Ovary (tissue), 10 donors: ENCODE measurements at places on chromosomes 4 and X.

DNA sequence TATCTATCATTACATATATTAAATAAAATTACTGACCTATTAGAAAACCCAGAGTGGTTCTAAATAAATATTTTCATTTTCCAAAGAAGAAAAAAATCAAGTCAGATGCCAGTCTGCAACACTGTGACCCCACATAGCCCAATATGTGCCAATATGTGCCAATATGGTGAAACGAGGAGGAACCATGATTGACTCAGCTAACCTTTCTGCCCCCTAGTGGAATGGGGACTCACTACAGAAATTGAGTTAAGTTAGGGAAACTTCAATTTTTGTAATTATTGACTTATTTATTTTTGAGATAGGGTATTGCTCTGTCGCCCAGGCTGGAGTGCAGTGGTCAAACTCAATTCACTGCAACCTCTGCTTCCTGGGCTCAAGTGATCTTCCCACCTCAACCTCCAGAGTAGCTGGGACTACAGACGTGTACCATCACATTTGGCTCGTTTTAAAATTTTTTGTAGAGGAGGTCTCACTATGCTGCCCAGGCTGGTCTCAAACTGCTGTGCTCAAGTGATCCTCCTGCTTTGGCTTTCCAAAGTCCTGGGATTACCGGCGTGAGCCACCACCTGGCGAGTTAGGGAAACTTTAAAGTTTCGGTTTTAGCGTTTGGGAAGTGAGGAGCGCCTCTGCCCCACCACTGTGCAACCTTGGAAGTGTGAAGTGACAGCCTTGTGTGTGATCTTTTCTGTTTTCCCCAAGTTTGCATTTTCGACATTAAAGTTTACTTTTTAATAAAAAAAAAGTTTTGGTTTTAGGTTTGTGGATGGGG lies 116.8 kb upstream of the SHISA3 start:
- H3K27ac ChIP-seq: no peak overlapping the region
- H3K27me3 ChIP-seq: no peaks in the 10 kb centered on the region
- no peak overlapping the region for H3K4me3 ChIP-seq
- no peaks in the 10 kb centered on the region for H3K36me3 ChIP-seq
- DNase-seq: no peak

- no peak overlapping the region for H3K27ac ChIP-seq
- no peaks in the 10 kb centered on the region for H3K36me3 ChIP-seq
- H3K4me3 ChIP-seq: no peak overlapping the region
- H3K4me1 ChIP-seq: no peaks in the 10 kb centered on the region
- no peaks in the 10 kb centered on the region for H3K27me3 ChIP-seq
These were observed 243.8 kb downstream of the THOC2 start for GRCh38 chrX:123489011-123489410.

DNA sequence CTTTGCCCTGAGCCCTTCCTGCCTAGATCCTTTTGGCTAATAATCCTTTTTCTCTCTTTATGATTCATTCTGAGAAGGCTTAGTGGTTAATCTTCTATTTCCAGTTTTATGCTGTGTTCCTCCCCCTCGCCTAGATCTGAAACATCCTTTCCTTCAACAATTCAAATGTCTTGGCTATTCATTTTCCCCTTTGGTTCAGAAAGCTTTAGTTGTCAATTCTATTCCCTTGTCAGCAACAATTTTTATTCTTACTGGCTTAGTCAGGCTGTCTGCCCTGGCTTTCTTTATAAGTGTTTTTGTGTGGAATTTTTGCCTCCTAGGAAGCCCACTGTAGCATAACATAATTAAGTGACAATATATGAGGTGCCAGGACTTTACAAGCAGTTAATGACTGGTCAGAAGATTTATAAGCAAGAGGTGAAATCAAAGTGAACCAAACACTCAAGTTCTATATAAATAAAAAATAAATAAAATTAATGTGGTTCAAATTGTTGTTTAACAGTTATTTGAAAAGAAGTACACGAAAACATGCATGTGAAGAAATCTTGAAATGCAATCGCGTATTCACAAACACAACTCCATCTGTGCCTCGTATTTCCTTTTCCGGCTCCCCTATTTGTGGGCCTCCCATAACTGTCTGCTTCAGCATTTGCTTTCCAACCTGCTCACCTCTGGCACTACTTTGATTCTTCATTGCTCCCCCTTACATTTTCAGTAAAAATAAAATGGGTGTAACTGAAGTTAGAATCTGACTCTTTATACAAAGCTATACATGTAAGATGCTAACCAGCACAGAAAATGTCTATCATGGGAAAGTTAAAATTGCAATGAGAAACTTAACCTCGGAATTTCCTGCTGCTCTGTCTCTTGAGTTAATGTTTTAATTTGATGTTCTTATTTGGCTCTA lies 235.4 kb downstream of the SPRY1 start:
- no peak overlapping the region for H3K4me3 ChIP-seq
- DNase-seq: no peak
- no peaks in the 10 kb centered on the region for H3K36me3 ChIP-seq
- H3K4me1 ChIP-seq: no peaks in the 10 kb centered on the region
- no peak overlapping the region for H3K27ac ChIP-seq
- H3K27me3 ChIP-seq: no peaks in the 10 kb centered on the region

DNA sequence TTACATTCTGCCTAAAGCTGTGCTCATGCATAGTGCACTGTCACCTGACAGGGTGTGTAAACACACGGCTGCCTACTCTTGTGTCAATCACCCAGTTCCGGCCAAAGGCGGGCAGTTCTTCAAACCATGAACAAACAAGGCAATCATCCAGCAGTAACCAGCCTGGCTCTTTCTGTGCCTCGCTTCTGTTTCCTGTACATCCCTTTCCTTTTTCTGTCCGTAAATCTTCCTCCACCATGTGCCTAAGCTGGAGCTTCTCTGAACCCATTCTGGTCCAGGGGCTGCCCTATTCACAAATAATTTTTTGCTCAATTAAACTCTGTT lies 60.8 kb upstream of the CBR4 start:
- DNase-seq: no peak
- H3K4me1 ChIP-seq: peaks cover 3% of the 10 kb centered on the region
- peak overlapping the region; percentile 45 for H3K27ac ChIP-seq
- no peaks in the 10 kb centered on the region for H3K27me3 ChIP-seq
- H3K4me3 ChIP-seq: no peak overlapping the region

- H3K4me3 ChIP-seq: no peak overlapping the region
- no peak for DNase-seq
- peaks cover 7% of the 10 kb centered on the region for H3K4me1 ChIP-seq
- no peaks in the 10 kb centered on the region for H3K27me3 ChIP-seq
These were observed 54.8 kb upstream of the SORCS2 start for GRCh38 chr4:7137326-7138200.

DNA sequence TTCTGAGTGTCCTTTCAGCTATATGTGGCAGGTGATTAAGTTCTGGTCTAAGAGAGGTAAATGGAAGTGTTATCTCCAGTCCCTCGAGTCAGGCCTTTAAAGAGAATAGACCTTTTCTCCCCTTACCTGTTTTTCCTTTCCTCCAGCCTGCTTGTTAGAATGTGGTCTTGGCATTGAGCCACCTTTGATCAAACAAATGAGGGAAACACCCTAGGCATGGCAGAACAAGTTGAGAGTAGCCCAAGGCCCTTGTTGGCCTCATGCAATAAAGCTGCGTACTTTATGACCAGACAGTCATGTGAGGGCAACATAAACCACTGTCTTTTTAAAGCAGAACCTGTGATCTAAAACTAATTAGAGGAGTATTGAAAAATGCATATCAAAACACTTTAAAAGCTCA lies 13.2 kb upstream of the IL13RA2 start:
- H3K4me1 ChIP-seq: no peaks in the 10 kb centered on the region
- no peak for DNase-seq
- H3K4me3 ChIP-seq: no peak overlapping the region
- no peaks in the 10 kb centered on the region for H3K27me3 ChIP-seq
- no peaks in the 10 kb centered on the region for H3K36me3 ChIP-seq

DNA sequence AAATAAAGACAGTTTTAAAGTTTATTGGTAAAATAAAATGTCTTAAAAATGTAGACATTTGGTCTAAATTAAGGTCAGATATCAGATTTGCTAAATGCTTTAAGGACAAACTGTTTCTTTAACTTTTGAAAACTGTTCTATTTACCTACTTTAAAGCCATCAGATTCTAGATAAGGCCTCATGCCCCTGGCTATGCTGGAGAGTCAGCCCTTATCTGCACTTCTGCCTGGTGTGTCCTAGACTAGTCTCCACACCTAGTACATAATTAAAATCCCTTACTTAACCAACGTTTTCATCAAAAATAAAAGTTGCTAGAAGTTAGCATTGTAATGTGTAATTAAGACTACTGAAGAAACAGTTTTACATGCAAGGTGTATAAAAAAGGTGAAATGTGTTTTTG lies 25.6 kb downstream of the HSD17B11 start:
- H3K4me3 ChIP-seq: no peak overlapping the region
- DNase-seq: no peak
- no peaks in the 10 kb centered on the region for H3K27me3 ChIP-seq
- no peak overlapping the region for H3K27ac ChIP-seq

GRCh38 chr4:148203056-148203898 lies 238.9 kb downstream of the NR3C2 start:
- DNase-seq: no peak
- peaks cover 4% of the 10 kb centered on the region for H3K4me1 ChIP-seq
- no peak overlapping the region for H3K27ac ChIP-seq
- no peak overlapping the region for H3K4me3 ChIP-seq
- no peaks in the 10 kb centered on the region for H3K27me3 ChIP-seq
- H3K36me3 ChIP-seq: no peaks in the 10 kb centered on the region

GRCh38 chr4:188110741-188111471 lies 1.5 kb upstream of the TRIML2 start:
- H3K36me3 ChIP-seq: no peaks in the 10 kb centered on the region
- DNase-seq: no peak
- H3K4me3 ChIP-seq: no peak overlapping the region
- no peaks in the 10 kb centered on the region for H3K27me3 ChIP-seq
- no peaks in the 10 kb centered on the region for H3K4me1 ChIP-seq
- no peak overlapping the region for H3K27ac ChIP-seq

DNA sequence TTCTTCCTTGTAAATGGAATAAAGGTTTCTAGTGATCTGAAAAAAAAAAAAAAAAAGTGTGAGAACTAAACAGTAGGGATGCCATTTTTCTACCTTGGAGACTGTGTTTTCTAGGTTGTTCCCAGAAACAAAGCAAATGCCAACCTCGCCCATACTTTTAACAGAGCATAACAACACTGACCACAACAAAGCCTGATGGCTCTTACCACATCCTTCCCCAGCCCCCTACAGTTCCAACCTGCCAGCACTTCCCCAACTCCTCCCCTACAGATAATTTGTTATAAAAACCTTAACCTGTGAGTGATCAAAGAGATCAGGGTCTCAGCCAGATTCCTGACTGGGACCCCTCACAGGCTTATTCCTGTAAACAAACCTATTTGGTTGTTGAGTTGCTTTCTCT lies 940.0 kb downstream of the SH3BGRL start:
- H3K36me3 ChIP-seq: no peaks in the 10 kb centered on the region
- no peak for DNase-seq
- no peaks in the 10 kb centered on the region for H3K4me1 ChIP-seq

DNA sequence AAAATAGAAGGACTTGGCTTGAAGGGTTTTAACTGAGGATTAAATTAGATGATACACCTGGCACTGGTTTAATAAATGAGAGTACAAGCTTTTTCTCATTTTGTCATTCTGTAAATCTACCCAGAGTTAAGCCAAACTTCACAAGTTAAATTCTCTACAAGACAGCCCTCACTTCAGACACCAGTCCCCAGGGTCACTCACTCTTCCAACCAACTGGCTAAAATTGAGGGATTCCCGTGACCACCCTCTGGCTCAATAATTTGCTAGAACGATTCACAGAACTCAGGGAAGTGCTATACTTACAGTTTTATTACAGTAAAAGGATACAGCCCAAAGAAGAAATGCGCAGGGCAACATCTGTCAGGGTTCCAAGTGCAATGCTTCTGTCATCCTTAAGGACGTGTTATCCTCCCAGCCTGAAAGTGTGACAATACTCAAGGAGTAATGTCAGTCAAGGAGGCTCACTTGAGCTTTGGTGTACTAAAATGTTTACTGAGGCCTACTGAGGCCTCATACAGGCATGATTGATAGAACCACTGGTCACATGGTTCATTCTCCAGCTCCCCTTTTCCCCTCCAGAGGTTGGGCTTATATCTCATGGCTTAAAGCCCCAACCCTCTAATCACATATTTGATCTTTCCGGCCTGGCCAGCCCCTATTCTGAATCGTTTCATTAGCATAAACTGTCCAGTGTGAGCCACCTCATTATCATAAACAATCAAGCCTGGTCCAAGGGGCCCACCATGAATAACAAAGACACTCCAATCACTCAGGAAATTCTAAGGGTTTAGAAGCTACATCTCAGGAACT lies 9.6 kb upstream of the TMSB4X start:
- H3K4me1 ChIP-seq: no peaks in the 10 kb centered on the region
- DNase-seq: no peak
- no peaks in the 10 kb centered on the region for H3K27me3 ChIP-seq
- no peak overlapping the region for H3K4me3 ChIP-seq
- no peak overlapping the region for H3K27ac ChIP-seq
- H3K36me3 ChIP-seq: no peaks in the 10 kb centered on the region

GRCh38 chr4:38284294-38285030 lies 324.3 kb downstream of the PTTG2 start:
- H3K4me1 ChIP-seq: peaks cover 3% of the 10 kb centered on the region
- no peaks in the 10 kb centered on the region for H3K36me3 ChIP-seq
- no peaks in the 10 kb centered on the region for H3K27me3 ChIP-seq
- H3K4me3 ChIP-seq: no peak overlapping the region
- DNase-seq: no peak

- H3K36me3 ChIP-seq: no peaks in the 10 kb centered on the region
- no peaks in the 10 kb centered on the region for H3K4me1 ChIP-seq
- H3K4me3 ChIP-seq: no peak overlapping the region
- no peaks in the 10 kb centered on the region for H3K27me3 ChIP-seq
These were observed 10.3 kb upstream of the RAB33B start for GRCh38 chr4:139443661-139444060.

DNA sequence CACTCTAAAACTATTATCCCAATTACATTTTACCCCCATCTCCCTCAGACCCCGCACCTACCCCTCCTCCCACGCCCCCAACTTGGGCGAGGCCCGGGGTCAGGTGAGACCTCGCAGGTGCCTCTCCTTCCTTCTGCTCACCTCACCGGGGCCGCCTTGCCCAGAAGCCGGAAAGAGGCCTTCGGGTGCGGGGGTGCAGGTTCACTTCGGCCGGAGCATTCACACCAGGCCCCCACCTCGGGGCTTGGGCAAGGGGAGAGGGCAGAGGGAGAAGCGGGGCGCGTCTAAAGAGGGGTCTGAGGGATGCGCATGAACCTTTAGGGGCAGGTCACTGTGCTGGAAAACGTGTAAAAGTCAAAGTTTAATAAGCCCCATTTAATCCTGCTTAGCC lies 427 bp downstream of the ZNF182 start:
- peak; percentile 37 for DNase-seq
- peak overlapping the region; percentile 48 for H3K4me3 ChIP-seq
- no peak overlapping the region for H3K27ac ChIP-seq
- H3K36me3 ChIP-seq: no peaks in the 10 kb centered on the region

GRCh38 chr4:54545663-54546424 lies 111.9 kb upstream of the KIT start:
- DNase-seq: no peak
- no peak overlapping the region for H3K27ac ChIP-seq
- peaks cover 7% of the 10 kb centered on the region for H3K4me1 ChIP-seq
- no peaks in the 10 kb centered on the region for H3K36me3 ChIP-seq
- no peak overlapping the region for H3K4me3 ChIP-seq
